ENCODE measurements at places on chromosomes 7 and 10.

GRCh38 chr7:80218723-80219122, 84.1 kb downstream of the GNAI1 start:
- DNase-seq, result no peak

DNA sequence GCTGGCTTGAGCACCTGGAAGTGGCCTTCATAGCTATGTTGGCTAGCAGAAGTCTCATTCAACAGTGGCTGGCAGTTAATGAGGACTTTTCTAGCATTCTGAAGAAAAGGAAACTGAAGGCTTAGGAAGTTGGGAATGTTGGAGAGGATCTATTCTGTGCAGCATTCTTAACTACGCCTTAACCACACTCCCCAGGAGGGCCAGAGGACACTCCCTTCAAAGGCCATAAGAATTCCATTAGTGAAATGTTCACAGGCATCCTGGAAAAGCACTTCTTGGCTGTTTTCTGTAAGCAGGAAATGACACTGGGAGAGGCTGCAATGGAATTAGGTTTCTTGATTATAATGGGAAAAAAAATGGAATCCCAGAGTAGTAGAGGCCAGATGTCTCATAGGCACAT, 188.9 kb downstream of the ARHGAP12 start:
- DNase-seq, result no peak

DNA sequence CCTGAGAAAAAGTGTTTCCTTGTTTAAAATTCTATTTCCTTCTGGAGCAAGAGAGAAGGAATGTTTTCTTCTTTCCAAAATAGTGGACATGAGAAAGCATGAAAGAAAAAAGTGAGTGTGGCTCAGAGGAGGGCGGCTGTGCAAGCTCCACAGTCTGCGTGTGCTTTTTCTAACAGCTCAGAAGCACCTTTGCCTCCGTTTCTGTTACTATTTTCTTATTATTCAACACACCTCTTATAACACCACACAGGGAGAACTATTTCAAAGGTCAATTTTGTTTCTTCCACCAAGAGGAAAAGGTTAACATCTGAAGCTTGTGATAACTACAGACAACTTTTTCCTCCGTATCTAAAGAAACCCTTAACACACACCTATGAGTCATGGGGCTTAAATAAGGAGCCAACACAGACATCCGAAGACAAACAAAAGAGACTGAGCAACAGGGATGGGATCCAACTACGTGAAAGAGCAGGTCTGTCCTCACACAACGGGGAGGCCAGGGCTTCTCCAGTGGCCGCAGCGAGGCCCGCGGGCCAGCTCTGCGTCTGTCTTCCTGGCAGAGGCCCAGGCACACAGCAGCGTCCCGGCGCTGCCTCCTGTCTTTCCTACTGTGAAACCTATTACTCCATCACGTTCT, 36.2 kb upstream of the NCAPG2 start:
- no peak for DNase-seq

- DNase-seq, result no peak
These were observed 108.9 kb downstream of the UNCX start for GRCh38 chr7:1341361-1342089.

GRCh38 chr10:113297226-113297625, 255.6 kb upstream of the HABP2 start:
- DNase-seq, result no peak

DNA sequence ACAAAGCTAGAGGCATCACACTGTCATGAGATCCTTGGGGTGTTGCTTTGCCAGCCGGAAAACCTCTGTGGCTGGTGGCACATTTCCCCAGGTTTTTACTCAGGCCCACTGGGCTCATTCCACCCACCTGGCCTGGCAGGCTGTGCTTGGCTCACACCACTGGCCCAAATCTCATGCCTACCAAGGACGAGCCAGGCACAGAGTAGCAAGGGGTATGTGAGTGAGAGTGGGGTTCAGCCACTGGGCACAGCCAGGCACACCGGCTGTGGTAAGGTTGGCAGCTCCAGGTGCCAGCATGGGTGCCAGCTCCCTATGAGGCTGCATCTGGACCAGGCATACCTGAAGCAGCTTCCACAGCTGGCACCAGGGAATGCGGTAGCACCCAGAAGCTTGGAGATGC, 21.4 kb downstream of the STEAP1 start:
- no peak for DNase-seq

DNA sequence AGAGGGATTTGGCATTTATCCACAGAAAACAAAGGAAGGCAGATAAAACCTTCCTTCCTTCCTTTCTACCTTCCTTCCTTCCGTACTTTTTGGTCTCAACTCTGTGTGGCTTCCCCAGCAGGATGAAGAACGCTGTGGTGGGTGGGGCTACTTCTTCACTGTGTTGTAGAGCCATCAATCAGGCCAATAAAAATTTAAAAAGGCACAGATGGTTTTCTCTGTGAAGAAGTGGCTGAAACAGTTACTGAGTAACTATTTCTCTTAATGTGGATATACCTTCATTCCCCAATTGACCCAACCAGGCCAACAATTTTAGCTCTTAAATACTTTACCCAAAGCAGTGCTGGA, 75.8 kb downstream of the ZNF92 start:
- DNase-seq, result no peak

- DNase-seq, result no peak
These were observed 38.6 kb upstream of the MXI1 start for GRCh38 chr10:110168601-110169481.

- peak; percentile 10 for DNase-seq
These were observed 132.6 kb upstream of the PODXL start for GRCh38 chr7:131688738-131689661.

GRCh38 chr10:125375210-125375609, 214.8 kb upstream of the CTBP2 start:
- no peak for DNase-seq

GRCh38 chr10:86959737-86960002, 1.3 kb downstream of the SNCG start:
- DNase-seq, result no peak

DNA sequence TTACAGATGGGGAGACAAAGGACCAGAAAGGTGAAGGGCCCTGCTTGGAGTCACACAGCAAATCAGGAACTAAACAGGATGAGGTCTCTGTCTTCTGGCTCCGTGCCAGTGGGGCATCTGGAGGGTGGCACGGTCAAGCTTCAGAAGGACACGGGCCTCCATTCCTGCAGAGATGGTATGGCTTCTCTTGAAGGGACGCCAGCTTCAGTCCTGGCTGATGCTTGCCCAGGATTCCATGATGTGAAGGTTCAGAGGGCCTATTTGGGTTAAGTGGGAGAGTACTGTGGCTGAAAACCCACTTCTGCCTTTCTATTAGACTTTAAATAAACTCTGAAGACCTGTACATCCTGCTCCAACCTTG, 6.1 kb downstream of the RAMP3 start:
- no peak for DNase-seq

DNA sequence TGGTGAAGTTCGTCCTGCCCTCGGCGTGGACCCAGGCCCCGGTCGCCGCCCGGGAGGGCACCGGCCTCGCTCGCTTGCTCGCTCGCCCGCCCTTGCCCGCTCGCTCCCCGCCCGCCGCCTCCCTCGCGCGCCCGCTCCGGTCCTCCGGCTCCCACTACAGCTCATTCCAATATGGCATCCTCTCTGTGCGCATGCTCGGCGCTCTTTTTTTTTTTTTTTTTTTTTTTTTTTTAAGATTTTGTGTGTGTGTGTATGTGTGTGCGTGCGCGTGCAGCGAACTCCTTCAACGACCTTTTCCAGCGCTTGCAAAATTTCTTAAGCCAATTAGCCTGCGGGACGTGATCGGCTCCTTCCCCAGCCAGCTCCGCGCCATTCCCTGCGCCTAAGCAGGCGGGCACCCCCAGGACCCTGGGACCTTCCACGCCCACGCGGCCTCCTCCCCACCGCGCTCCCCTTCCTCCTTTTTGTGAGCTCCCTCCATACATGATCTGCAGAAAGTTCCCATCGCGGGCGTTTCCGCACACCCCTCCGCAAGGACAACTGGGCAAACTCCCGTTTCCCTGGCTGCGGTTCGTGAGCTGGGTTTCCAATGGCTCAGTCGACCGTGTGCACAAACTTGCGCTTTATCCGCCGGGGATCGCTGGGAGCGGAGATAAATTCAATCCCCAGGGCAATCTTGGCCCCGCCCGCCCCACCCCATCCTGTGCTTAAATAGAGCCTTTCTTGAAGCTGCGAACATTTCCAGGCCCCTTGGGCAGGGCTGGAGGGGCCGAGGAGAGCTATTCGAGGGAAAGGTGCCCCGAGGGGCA, at the start of gene SFMBT2:
Gene SFMBT2 (minus strand): TSS at position 173 of the 809 bp plus-strand sequence. CDS start 29,136 bp downstream, outside the sequence.
- no peak for DNase-seq

DNA sequence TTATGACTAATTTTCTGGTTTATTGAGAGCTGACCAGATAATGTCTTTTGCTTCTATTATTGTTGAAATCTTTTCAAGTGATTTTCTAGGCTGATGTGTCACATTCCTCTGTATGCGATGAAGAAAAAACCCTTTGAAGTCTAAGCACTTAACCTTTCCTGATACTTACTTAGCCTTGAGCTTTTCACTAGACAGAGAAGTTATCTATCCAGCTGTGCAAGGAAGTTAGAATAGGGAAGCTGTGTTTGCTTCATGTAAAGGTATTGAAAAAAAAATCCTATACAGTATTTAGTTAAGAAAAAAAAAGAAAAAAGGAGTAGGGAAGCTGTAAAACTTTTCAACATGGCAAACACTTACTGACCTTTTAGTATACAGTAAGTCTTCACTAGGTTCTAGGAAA, 117.6 kb upstream of the DNAJB12 start:
- DNase-seq, result no peak

Measured in NCI-H2029 treated with DMSO at 0.1 percent for 48 hours (cell line).